Aortic smooth muscle cell (primary cell): ENCODE measurements at places on chromosomes 3 and 15. TPM values are rescaled to one million over a fixed set of nuclear protein-coding genes. Genes with fewer than 3 reads are reported as not detected.

Gene HEG1
- 81.5 and 146 TPM in 2 replicates for total RNA-seq

Gene GCNT3
- under 0.01 TPM in 1 of 2 replicates, not detected in the other for total RNA-seq

Gene TRIM42
- not detected in 2 replicates for total RNA-seq

Gene SERINC4
- total RNA-seq = under 0.01 and 0.06 TPM in 2 replicates

Gene C3orf49
- not detected in 2 replicates for total RNA-seq

Gene SETMAR
- 7.1 and 12.9 TPM in 2 replicates for total RNA-seq

Gene ANKRD34C
- not detected in 2 replicates for total RNA-seq

Gene ZNF620
- total RNA-seq = 2.4 and 2.7 TPM in 2 replicates

Gene TMEM212
- not detected in 2 replicates for total RNA-seq

Gene CNBP
- 214 and 245 TPM in 2 replicates for total RNA-seq

Gene IQCF5
- not detected in 2 replicates for total RNA-seq
